AG04449 (cell line): ENCODE measurements at places on chromosomes 7 and 10.

GRCh38 chr7:123867225-123867624 is 22.3 kb downstream of the HYAL4 start:
- DNase-seq, result no peak

DNA sequence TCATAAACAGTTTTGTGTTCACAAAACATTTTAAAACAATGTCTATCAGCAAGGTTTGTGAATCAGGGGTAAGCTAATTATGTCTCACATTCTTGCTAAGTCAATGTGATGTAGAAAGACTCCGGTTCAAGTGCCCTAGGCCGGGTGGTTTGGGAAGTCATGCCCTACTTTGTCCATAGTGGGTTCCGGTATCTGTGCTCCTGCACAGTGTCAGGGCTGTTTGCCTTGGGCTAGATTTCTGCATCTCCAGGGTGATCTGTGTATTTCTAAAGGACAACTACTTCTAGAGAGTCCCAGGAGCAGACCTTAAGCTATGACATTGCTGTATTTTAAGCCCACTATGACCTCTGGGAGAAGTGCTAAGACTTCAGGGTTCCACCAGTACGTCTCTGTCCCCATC is 504.1 kb downstream of the PLXNA4 start:
- no peak for DNase-seq

GRCh38 chr7:90749774-90750173 is 153.7 kb downstream of the CDK14 start:
- DNase-seq, result no peak

DNA sequence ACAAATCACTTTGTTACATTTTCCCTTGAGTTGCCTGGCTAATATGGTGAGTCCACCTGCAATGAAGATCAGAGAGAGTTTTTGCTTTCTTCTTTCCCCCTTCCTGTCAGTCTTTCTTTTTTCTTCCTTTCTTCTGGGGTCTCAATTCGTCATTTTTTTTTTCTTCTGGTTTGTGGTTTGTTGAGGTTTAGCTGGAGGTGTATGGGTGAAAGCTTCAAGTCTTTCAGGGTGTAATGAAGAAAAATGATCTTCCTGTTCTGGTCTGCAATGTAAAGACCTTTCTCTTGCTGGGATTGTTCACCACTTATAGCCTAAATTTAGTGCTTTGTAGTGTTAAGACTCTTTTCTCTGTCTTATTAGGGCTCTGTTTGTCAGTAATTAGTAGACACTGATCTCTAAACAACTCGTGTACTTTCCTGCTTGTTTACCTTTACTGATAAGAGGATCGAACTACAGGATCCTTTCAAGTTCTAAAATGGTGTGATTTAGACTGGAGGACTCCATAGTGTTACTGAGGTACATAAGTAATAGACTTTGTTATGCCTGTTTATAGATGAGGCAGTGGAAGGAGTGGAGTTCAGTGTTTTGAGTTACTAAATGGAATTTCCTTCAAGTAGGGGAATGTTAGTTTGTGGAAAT is 129.1 kb downstream of the SUGCT start:
- no peak for DNase-seq

GRCh38 chr7:22435720-22436119 is 64.3 kb downstream of the STEAP1B start:
- no peak for DNase-seq

GRCh38 chr7:68744036-68744435 is 854.2 kb upstream of the AUTS2 start:
- no peak for DNase-seq

GRCh38 chr7:92448205-92448747 is 994 bp downstream of the GATAD1 start:
- DNase-seq, result no peak

DNA sequence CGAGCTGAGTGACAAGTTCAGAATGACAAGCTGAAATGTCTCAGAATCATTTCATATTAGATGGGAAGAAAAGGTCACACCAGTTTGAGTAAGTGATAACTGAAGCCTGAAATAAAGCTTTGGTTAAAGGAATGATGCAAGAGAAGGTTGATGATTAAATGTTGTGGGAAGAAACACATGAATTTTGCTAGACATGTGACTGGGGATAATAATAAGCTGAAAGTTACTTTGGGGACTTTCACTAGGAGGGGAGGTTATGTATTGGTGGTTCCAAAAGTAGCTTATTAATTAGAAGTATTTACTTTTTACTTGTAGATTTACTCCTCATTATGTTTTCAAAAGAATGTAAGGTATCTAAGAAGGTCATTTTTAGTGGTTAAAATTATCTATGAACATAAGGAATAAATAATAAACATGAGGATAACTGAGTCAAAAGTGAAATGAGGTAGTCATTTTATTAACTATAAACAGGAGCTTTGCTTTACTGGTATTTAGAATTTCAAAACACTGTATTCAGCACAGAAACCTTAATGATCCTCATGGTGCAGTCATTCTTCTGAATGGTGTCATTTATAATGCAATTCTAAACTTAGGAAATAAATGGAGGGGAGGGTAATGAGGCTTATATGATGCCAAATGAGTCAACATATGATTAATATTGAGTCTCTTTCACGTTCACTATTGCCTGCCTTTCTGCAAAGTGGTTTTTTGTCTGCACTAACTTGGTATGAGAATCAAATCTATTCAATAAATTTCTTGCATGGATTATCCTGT is 63.7 kb downstream of the PRKG1 start:
- no peak for DNase-seq

DNA sequence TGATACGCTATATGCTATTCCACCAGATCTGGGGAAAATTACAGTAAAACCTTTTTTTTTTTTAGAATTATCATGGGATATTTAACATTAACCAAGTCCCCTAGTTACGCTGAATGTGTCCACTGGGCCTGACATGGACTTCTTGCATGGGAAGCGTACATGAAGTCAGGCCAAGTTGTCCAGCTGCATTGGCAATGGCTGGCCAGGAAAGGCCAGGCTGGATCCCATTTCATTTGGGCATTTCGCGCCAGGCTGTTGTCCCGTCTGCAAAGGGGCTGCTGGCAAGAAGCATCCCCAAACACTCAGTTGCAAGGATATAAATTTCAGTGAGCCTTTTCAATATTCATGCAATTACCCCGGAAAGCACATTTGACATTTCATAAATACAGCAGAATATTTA is 933.3 kb downstream of the GRID1 start:
- no peak for DNase-seq

DNA sequence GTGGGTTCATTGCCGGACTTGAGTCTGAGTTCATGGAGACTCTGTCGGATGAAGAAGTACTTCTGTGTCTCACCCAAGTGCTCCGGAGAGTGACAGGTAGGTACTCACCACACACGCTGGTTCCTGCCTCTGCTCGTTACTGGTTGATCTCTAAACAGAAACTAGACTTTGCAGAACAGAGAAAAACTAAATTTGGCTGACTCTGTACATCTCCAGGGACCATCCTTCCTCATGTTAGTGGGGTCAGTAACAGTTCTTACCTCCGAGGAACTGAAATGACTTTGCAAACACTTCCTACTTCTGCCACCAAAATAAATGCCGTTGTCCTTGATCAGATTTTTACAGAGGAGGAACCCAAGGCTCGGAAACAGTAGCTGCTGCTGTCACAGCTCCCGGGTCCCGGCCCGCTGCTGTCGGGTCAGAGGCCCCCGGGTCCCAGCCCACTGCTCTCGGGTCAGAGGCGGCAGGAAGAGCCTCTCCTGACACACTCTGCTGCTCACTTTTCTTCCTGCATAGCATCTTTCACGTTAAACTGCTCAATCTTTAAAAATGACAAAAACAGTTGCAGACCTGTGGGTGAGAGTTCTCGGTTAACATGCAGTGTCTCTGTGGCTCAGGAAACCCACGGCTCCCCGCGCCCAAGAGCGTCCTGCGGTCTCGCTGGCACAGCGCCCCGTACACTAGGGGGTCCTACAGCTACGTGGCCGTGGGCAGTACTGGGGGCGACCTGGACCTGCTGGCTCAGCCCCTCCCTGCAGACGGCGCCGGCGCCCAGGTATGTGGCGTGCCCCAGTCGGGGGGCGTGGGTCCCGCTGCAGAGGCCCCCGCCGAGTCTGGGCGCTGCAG is 4.8 kb upstream of the MTG1 start:
- DNase-seq, result no peak

DNA sequence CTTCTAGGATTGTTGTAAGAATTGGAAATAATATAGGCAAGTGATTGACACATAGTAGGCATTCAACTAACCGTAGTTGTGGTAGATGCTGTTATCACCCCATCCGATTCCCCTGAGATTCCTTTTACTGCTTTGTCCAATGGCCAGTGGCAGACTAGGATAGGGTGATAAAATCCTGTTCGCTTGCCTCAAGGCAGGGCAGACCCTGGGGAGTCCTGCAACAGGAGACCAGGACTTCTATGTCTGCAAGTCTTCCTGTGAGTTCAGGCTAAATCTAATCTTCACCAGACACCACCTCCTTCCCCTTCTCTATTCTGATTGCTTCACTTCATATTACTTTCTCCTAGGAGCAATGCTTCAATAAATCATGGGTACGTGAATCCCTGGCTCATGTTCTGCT is 42.8 kb upstream of the CREB5 start:
- DNase-seq, result no peak

DNA sequence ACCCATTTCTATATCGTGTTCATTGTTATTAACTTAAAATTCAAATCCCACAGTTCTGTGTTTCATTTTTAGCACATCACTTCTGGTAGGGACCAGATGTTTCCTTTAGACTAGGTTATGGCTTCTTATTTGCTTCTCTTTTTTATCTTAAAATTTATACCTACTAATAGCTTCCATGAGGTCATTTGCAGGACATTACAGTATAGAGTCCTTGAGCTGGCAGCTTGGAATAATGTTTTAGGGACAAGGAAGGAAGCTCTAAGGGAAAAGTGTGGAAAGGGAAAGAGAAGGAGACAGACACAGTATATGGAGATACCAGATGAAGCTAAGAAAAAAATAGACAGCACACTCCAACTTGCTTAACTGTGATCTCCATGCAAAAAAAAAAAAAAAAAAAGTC is 48.8 kb upstream of the CD36 start:
- no peak for DNase-seq

DNA sequence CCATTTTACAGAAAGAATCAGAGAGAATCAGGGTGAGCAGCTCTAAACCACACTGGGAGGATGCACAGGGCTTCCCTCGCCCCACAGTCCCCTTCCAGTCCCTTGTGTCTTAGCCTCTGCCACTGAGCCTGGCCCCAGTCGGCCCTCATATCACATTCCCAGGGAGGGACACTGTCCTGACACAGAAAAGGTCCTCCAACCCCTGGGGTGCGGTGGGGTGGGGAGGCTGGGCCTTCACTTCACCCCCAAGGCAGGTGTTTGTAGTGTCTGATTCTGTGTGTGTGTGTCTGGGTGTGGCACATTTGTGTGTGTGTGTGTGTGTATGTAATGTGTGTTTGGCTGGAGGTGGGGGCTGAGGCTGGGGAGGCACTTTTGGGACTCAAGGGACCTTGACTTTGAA is 1.8 kb upstream of the KCP start:
- DNase-seq, result no peak

- no peak for DNase-seq
Observed at GRCh38 chr10:84537447-84537931, 209.1 kb downstream of the CCSER2 start.

- no peak for DNase-seq
Observed at GRCh38 chr10:3169271-3169670, 3.3 kb downstream of the PITRM1 start.

DNA sequence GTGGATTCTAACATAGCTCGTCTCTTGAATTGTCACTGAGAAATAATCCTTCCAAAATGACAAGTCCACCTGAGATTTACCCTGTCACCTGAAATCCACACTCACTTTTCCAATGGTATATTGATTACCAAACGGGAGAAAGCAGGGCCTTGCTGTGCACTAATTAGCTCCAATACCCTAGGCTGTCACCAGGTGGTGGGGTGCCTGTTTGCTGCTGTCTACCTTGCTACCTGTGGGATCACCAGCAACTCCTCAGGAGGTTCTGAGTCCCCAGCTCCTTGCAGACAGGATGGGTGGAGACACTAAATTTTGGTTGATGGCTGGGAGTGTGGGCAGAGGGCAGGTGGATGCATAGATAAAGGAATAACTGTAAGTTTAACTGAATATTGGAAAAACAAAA is 237.2 kb upstream of the ZNF32 start:
- no peak for DNase-seq

DNA sequence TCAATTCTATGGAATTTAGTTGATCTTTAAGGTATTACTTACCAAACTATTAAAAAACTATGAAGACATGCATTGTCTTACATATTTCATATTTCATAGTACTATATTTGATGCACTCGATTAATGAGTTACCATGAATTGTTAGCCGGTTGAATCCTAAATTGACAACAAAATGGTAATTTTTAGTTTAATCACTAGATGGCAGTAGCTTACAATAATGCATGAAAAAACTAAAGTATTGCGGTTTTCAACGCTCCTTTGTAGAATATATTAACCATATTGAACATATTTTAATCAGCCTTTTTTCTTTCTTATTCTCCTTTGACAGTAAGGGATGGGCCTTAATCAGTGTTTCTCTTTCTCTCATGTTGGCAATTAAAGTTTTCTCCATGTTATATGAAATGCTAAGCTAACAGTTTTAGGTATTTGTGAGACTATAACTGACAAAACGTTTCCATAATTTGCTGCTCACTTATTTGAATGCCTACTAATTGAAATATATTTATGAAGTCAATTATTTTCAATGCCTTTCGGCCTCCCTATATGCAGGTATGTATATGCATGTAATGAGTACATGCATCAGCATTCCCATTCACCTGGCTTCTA is 48.5 kb upstream of the ARL4A start:
- DNase-seq, result no peak

GRCh38 chr7:114540291-114540690 is 125.7 kb downstream of the FOXP2 start:
- no peak for DNase-seq

DNA sequence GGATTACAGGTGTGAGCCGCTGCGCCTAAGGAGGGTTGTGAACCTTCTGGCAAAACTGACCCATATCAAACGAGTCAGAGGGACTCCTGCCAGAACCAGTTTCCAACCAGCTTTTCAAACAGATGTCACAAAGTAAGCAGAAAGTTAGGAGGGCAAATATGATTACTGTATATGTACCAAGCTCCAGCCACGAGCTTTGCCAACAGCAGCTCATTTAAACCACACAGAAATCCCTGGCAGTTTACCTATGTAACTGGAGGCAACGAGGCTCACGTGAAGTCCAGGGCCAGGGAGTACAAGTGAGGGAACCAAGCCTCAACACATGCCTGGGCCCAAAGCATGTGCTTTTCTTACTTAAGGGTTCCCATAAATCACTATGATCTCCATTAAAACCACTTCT is 12.5 kb upstream of the DAGLB start:
- DNase-seq, result no peak

DNA sequence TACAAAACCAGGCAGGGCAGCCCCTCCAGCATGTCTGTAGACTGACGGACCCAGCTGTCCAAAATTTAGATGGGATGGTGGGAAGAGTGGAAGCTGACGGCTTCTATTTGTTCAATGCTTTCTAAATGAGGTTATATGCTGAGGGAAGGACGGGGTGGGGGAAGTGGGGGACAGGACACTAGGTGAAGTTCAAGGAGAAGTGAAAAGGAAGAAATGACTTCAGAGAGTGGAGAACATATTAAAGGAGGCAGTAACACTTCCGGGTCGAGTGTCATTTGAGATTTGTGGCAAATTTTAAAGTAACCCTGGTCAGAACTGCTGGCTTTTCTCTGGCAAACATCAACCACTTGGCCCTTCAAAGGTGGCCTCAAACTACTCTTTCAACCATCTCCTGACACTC is 9.4 kb downstream of the PIP4K2A start:
- no peak for DNase-seq

- no peak for DNase-seq
Observed at GRCh38 chr7:129283936-129284335, 59.1 kb downstream of the AHCYL2 start.

GRCh38 chr7:52100-52499 is 140.3 kb upstream of the FAM20C start:
- DNase-seq, result no peak

GRCh38 chr10:67812007-67812406 is 26.0 kb downstream of the DNAJC12 start:
- DNase-seq, result no peak
